ENCODE measurements at places on chromosomes 12 and 14.

DNA sequence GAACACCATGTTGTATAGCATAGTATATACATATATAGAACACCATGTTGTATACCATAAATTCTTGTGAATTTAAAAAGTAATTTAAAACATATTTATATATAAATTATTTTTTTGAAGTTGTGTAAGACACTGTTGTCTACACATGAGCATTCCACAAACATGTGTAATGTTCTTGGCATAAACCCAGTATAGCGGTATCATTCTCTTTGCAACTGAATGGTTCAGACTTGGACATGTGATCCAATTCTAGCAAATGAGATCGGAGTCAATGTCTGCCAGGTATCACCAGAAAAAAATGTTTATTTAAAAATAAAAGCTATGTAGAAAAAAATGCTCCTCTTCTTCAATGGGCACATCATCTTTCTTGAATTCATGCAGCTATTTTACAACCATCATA lies 33.9 kb downstream of the CEP290 start:
- no peak for DNase-seq

- peak; percentile 41 for DNase-seq
Measured at GRCh38 chr12:47904713-47905709, at the start of gene VDR. VDR (minus strand) TSS chr12:47904994; CDS start chr12:47879113, 25,881 bp downstream.

DNA sequence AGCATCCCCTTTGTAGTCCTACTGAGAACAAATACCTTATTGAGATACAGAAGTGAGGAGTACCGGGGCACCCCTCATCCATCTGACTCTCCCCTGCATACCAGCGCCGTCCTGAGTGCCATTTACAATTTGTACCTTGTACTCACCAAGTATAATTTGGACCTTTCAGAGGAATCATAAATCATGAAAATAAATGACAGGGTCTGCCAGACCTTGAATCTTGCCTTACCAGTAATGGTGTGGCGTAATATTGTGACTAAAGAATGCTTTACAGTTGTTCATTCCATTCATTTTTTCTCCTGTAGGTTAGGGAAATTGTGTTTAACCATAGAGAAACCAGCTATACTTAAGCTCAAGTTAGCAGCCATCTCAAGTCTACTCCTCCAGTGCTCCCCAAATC lies 243.7 kb upstream of the RGS6 start:
- DNase-seq: no peak

GRCh38 chr12:46209914-46210872 lies 58.6 kb downstream of the SLC38A1 start:
- DNase-seq: no peak

GRCh38 chr14:103915616-103916015 lies 12.6 kb upstream of the TDRD9 start:
- no peak for DNase-seq

GRCh38 chr14:99273766-99274345 lies 1.9 kb upstream of the BCL11B start:
- DNase-seq: no peak

DNA sequence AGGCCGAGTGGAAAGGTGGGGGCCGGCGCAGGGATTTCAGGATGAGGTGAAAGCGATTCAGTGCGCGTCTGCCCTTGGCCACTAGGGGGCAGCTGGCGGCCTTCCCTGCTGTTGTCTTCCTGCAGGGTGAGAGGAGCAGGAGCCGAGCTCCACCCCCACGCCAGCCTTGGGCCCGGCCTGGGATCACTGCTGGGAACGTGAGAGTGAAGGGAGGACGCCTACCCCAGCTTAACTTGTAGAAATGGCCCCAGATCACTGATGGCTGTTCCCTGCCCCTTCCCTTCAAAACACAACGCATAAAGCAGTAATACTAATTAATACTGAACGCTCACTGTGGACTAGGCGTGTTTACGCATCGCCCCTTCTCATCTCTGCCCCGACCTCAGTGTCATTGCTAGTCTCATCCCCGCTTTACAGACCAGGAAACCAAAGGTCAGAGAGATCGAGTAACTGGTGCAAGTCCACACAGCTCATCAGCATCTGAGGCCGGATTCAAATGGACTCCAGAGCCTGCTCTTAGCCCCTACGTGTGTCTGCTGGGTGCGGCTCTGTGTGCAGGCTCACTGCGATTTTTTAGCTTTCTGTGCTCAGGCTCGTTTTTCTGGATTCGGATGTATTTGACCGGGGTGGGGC lies 24.3 kb downstream of the MVK start:
- peak; percentile 11 for DNase-seq

- DNase-seq: no peak
Measured at GRCh38 chr14:31487886-31488285, at the start of gene GPR33. GPR33 (minus strand) TSS chr14:31488039; CDS start chr14:31483965, 4,074 bp downstream.

DNA sequence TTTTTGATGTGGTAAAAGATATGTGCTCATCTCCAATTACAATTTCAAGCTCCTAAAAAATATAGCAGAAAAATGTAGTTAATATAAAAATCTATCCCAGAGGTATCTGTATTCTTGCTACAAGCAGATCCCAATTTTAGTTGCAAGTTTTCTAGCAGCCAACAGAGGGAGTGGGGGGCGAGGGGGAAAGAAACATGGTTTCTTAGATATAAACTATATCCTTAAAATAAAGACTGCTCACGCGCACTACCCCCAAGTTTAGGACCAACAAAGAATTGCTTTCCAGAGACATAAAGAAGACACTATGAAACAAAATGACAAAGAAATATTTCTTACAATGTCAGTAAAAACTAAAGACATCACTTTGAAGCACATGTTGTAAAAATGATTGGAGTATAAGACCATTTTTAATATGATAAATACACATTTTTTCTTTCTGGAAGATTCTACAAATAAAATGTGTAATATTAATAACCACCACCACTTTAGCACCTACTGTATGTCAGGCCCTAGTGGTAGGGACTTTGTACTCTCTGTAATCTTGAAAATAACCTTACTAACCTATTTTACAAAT lies 5.4 kb downstream of the MAGOHB start:
- no peak for DNase-seq

- DNase-seq: no peak
Measured at GRCh38 chr14:88618476-88618875, 55.6 kb downstream of the ZC3H14 start.

- DNase-seq: no peak
Measured at GRCh38 chr14:54197369-54197768, 199.4 kb upstream of the CDKN3 start.

GRCh38 chr14:59997966-59998365 lies 78.0 kb downstream of the LRRC9 start:
- DNase-seq: no peak

DNA sequence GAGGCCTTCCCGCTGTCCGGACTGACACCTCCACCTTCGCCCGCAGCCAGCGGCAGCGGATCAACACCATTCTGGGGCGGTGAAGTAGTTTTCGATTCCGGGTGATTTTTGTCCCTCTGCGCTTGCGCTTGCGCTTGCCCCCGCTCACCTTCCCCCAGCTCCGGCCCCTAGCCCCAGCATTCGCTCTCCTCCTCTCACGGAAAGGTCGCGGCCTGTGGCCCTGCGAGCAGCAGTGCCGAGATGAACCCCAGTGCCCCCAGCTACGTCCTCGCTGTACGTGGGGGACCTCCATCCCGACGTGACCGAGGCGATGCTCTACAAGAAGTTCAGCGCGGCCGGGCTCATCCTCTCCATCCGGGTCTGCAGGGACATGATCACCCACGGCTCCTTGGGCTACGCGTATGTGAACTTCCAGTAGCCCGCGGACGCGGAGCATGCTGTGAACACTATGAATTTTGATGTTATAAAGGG lies 22.7 kb upstream of the SRGAP1 start:
- DNase-seq: no peak

DNA sequence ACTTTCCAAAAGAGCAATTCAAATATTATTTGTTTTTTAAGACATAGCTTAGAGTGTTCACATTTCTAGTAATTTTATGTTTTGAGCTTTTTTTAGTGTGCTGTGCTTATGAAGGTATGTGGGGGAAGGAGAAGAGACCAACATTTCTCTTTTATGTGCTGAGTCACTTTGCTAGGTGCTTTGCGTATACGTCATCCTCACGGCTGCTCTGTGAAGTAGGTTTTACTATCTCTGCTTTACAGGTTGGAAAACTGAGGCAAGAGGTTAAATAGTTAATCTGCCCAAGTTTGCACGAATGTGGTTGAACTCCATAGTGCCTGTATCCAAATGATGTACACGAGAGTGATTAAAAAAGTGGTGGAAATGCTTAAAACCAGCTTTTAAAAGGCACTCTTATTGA lies 75.9 kb downstream of the AEBP2 start:
- no peak for DNase-seq

DNA sequence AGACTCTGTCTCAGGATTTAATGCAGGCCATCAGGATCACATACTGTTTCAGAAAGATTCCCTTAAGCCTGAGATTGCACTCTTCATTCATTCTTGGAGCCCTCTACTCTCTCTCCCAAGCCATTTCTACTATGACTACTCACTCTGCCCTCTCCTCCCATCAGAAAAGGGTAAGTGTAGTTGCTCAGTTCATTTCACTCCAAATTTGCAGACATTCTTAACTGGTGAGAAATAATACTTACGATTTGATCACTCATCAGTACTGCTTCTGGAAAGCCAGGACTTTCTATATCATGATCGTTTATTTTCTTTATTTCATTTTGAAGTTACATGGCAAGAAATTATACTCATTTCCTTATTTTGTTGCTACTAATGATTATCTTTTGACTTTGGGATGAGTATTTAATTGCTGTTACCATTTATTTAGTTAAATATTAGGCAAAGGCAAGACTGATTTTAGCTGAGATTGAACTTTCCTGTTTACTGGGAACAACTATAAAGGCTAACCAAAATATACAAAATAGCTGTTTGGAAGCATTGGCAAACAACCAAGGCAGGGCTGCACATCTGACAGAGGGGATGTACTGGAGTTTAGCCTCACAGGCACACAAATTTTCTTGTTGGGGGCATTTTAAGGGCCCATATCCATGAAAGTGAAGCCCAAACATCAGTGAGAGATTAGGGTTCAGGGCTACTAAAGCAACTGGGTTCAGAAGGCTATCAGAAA lies 4.1 kb upstream of the RERG start:
- no peak for DNase-seq

GRCh38 chr12:82176761-82177490 lies 181.3 kb downstream of the CCDC59 start:
- DNase-seq: no peak

GRCh38 chr14:56896922-56897321 lies 86.6 kb upstream of the OTX2 start:
- DNase-seq: no peak

DNA sequence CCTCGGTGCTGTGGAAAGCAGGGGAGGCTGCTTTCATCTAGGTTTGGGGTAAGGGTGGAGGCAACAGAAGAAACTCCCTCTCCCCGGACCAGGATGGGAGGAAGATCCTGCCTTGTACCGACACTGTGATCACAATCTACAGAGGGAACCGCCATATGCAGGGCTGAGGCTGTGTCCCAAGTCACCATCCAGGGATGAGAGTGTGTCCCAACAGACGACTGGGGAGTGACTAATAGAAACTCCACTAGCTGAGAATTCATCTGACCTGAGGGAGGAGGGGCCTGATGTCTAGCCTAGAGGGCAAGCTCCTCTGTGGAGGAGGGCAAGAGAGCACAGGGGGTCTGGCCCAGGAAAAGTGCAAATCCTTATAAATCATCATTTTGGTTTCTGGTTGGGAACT lies 172.4 kb downstream of the CALM1 start:
- DNase-seq: no peak

- DNase-seq: no peak
Measured at GRCh38 chr14:73783107-73783727, 68.4 kb upstream of the PTGR2 start.

DNA sequence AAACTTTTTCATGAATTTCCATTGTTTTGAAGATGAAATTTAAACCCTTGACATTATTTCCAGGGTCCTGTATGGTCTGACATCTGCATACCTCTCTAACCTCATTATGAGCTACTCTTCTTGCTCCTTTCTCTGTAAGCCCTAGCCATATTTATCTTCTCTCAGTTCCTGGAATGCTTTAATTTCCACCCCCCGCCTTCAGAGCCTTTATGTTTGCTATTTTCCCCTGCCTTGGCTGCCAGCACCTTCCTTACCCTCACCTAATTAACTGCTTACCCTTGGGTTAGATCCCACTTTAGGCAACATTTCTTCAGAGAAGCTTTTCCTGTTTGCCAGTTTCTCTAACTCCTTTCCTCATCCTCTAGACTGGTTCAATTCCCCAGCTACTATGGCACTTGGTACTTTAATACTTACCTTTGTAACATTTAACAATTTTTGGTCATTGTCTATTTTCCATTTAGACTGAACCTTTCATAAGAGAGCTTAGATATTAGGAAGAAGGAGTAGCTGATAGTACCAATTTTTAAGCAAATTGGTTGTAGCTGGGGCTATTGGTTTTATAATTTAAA lies 6.0 kb downstream of the STYX start:
- no peak for DNase-seq

DNA sequence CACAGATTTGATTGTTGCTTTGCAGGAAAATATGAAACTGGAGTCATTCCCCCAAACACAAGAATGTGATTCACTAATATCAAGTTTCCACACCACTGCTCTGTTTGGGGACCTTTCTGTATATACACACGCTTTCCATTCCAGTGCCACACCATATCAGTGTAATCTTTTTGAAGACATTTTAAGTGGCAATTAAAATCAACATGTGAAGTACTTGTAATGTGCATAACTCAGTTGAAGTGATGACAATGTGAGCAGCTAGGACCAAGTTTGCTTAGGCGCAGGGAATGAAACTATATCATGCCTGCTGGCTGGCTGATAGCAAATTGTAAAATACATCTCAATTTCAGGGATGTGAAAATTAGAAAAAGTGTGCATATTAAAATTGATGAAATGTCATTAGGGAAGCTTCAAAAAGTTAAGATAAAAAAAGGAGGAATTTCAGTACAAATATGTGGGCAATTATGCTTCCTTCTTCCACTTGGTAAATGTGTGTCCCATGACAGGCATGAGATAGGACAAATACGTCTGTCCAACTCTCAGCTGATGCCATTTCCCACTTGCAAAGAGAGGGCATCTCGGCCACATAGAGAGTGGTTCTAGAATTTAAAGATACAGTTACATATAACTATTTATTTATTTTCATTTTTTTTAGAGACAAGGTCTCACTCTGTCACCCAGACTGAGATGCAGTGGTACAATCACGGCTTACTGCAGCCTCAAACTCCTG lies 43.7 kb downstream of the HSPB8 start:
- DNase-seq: no peak

DNA sequence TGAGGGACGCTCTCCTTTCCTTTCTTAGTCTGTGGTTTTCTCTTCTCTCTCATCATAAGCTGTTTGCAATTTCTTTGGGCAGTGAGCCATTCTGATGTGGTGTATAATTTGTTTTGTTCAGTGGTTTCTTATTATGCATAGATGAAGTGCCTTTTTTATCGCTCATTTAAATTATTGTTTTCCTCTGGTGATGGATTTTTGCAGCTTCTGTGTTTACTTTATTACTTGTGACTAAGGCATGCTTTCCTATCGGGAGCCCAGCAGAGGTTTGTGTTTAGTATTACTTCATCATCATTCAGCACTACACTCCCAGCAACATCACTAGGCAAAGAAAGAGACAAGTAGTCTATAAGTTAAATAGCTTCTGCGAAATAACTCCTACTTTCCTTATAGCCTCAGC lies 586.6 kb upstream of the NOVA1 start:
- no peak for DNase-seq

All from stimulated activated CD4-positive, alpha-beta T cell treated with anti-CD3 and anti-CD28 coated beads, Interleukin-1b, Interleukin-23, amount 100 ng/mL, for 1 hour (primary cell).